Cortex of kidney (tissue), 1 donor: ENCODE measurements at places on chromosomes 1 and 21.

DNA sequence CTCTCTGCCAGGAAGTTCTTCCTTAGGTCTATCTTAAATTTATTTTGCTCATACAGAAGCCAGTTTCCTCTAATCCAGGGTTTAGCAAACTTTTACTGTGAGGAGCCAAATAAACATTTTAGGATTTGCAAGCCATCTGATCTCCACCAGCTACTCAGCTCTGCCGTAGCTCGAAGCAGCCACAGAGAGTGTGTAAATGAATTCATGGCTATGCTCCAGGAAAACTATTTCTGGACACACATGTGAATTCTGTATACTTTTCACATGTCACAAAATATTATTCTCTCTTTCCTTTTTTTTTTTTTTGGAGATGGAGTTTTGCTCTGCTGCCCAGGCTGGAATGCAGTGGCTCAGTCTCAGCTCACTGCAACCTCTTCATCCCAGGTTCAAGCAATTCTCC, 13.4 kb upstream of the AGTRAP start:
- DNase-seq, result no peak

GRCh38 chr1:23867895-23868556, at the start of gene FUCA1:
Gene FUCA1 (minus strand): TSS chr1:23868290. CDS start chr1:23868286, 4 bp downstream.
- no peak for DNase-seq

DNA sequence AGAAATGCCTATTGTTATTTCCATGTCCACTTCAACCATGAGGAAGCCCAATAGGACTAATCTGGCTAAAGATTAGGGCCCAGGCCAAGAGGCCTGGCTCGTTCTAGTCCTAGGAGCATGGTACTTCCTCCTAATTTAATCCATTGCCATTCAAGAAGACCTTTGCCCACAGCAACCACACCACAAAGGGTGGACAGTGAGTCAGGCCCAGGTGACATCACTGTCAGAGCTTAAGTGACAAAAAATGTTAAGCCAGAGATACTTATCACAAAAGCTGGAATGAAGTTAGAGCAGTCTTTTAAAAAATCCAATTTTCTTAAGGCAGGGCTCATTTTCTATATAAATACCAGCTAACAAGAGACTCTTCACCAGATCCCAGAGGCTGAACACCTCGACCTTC, at the start of gene SPRR3:
Gene SPRR3, plus strand, starts transcription at position 368 of the 400 bp plus-strand sequence. CDS start 1,272 bp downstream, outside the sequence.
- DNase-seq, result no peak

- peak; percentile 26 for DNase-seq
Measured at GRCh38 chr1:37556712-37557196, at the start of gene DNALI1. Gene DNALI1 (plus strand): TSS chr1:37556940. CDS start chr1:37556995, 55 bp downstream.

- no peak for DNase-seq
Measured at GRCh38 chr21:35924714-35925301, 135.5 kb downstream of the SETD4 start.

GRCh38 chr1:170407581-170407980, 124.4 kb upstream of the GORAB start:
- DNase-seq, result no peak

DNA sequence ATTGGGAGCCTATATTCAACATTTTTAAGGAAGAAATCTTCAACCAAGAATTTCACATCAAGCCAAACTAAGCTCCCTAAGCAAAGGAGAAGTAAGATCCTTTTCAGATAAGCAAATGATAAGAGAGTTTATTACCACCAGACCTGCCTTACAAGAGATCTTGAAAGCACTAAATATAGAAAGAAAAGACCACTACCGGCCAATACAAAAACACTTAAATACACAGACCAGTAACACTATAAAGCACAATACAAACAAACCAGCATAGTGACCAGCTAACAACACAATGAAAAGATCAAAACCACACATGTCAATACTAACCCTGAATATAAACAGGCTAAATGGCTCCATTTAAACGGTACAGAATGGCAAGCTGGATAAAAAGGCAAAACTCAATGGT, 165.4 kb downstream of the MRPL39 start:
- DNase-seq, result no peak

DNA sequence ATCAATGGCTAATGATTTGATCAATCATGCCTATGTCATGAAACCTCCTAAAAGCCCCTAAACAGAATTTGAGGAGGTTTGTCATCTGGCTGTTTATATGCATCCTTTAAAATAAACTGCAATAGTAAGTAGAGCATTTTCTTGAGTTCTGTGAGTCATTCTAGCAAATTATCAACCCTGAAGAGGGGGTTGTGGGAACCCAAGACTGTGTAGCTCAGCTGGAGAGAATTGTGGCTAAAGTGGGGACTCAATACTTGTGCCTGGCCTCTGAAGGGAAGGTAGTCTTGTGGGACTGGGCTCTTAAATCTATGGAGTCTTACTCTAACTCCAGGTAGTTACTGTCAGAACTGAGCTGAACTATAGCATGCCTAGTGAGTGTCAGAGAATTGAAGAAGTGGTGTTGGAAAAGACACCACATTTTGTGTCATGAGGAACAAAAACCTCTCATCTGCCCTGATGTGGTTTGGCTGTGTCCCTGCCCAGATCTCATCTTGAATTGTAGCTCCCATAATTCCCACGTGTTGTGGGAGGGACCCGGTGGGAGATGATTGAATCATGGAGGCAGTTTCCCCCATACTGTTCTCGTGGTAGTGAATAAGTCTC, 402.4 kb downstream of the USH2A start:
- no peak for DNase-seq

- no peak for DNase-seq
Measured at GRCh38 chr21:29022166-29022565, 2.3 kb upstream of the USP16 start.

- DNase-seq, result no peak
Measured at GRCh38 chr1:159205225-159205624, 550 bp downstream of the ACKR1 start.

- no peak for DNase-seq
Measured at GRCh38 chr1:19488136-19488535, 2.8 kb upstream of the CAPZB start.

- DNase-seq, result no peak
Measured at GRCh38 chr1:200306944-200307754, 102.7 kb downstream of the ZNF281 start.

- no peak for DNase-seq
Measured at GRCh38 chr1:171134204-171134923, 43.7 kb downstream of the FMO3 start.

- no peak for DNase-seq
Measured at GRCh38 chr1:109823543-109824348, 60.0 kb upstream of the EPS8L3 start.

DNA sequence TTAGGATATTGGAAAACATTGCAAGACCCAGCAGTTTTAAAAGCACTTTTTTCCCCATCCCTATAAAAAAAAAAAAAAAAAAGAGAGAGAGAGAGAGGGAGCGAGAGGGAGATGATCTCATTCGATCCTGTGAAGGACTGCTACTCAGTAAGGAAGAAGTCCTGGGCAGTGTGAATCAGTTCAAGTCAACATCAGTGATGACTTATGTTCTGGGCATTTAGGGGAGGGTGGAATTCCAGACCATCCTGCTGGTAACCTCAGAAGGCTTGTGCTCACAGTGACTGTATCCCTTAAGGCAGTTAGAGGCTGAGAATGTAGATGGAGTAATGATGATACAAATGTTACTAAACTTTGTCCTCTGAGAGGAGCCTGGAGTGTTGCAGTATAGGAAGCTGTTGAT, 151.4 kb downstream of the TGFB2 start:
- no peak for DNase-seq

GRCh38 chr21:45596704-45597318, 46.7 kb upstream of the PCBP3 start:
- DNase-seq, result no peak

DNA sequence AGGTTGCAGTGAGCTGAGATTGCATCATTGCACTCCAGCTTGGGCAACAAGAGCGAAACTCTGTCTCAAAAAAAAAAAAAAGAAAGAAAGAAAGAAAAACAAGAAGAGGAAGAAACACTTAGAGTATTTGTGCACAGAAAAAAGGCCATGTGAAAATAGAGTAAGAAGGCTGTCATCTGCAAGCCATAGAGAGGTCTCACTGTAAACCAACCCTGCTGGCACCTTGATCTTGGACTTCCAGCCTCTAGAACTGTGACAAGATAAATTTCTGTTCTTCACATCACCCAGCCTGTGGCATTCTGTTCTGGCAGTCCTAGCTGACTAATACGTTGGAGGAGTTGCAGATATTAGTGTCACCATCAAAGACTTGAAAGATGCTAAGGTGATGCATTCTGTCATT, 12.1 kb upstream of the ZDHHC18 start:
- DNase-seq, result no peak

DNA sequence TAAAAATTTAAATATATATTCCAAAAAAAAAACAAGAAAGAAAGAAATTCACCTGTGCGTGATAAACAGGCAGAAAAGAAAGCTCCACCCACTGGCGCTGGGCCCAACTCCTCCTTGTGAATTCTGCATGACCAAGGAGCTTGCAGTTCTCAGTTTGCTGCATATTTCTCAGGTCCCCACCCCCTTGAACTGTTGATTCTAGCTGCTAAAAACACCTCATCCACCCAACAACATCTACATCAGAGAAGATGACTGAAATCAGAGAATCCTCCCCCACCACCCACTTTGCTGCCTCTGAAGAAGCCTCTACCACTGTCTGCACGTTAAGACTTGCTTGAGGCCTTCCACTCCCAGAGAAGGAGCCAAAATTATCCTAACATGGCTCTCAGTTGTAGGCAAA, 104.8 kb downstream of the RGS2 start:
- DNase-seq, result no peak

DNA sequence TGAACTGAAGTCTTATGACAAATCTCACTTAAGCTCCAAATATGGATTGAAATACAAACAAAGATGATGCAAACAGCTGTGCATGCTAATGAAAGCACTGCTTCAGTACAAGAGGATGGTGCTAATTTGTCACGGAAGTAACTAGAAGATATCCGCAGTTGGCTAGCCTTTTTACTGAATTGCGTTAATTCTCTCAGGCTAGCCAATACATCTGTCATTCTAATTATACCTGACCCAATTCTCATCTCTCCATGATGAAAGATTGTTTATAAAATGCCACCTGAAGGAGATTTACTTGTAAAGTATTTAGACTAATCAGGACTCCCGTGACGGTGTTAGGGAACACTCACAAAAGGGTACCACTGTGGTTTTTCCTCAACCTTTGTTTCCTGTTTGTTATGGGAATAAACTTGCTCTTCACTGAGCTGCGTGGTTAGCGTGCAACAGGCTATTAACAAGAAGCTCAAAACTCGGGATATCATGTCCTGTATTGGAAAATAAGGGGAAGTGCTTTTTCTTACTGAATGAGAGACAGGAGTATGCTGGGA, 162.5 kb downstream of the APP start:
- DNase-seq, result no peak

GRCh38 chr1:238832106-238832505, 554.3 kb upstream of the CHRM3 start:
- no peak for DNase-seq

DNA sequence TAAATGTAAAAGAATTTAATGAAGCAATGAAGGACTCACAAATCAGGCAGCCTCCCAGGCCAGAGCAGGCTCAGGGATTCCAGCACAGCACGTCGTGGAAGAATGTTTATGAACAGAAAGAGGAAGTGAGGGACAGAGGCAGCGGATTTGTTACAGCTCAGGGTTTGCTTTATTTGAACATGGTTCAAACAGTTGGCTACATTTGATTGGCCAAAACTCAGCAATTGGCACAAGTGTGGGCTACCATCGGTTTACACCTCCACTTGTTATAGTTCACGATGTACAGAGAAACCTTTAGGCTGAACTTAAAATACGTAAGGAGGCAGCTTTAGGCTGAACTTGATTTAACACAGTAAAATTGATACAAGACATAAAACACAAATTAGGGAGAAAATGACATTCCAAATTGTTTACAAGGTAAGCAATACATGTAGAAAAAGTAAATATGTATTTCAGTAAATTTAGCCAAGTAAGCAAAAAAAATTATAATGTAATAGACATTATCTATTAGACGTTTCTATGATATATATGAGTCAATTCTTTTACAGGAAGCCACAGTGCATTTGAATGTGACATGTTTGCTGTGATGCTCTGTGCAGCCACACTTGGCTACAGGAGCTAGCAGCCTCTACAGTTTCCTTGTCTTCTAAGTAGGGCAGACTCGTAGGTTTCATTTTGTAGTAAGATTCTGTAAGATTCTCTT, 126.5 kb downstream of the ADSS2 start:
- no peak for DNase-seq

- no peak for DNase-seq
Measured at GRCh38 chr1:13757693-13758092, 57.7 kb downstream of the PRDM2 start.
